ENCODE measurements at places on chromosomes 4 and X.

DNA sequence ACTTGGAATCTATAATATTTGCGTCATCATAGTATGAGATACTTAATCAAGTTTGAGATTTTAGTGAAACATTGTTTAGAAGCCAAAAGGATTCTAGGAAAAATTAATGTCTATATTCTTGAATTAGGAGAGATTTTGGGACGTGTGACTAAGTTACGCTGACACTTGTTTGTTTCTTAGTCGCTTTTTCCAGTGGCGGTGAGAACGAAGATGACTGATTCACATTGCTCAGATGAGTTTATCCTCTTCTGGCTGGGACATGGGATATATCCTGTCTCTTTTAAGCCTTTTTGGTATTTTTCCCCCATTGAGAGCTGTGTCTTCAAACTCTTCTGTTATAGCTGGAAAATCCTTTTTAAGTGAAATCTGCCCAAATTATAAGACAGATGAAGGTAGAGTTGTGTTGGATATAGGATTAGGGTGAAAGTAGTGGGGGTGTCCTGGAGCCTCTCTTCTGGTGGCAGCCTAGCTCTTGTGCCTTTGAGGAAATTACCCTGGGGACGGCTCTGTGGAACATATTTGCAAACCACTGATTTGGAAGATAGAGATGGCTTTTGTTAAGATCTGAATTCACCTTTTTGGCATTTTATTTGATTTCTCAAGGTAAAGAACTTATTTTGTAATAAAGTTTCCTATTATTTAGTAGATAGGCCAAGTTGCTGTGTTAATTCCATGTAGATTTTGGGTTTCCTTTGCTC, 49.7 kb downstream of the HTT start:
- DNase-seq, result no peak

DNA sequence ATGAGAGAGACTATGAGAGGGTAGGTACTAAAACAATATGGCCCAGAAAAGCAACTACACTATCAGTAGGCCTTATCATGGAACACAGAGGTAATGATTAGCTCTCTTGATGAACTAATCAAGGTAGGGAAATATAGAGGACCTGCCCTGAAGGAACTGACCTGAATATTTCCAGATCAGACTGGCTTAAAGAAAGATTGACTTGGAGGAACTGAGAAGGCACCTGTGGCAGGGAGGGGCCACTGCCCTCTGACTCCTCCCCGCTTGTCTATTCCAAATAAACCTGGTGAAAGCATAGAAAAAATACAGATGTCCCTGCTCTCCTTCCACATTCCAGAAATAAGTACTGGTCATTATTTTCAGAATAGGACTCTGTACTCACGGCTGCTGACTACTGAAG, 5.5 kb downstream of the RPS6KA6 start:
- no peak for DNase-seq

GRCh38 chrX:106484233-106484632, 127.5 kb upstream of the RADX start:
- DNase-seq, result peak; percentile 76

DNA sequence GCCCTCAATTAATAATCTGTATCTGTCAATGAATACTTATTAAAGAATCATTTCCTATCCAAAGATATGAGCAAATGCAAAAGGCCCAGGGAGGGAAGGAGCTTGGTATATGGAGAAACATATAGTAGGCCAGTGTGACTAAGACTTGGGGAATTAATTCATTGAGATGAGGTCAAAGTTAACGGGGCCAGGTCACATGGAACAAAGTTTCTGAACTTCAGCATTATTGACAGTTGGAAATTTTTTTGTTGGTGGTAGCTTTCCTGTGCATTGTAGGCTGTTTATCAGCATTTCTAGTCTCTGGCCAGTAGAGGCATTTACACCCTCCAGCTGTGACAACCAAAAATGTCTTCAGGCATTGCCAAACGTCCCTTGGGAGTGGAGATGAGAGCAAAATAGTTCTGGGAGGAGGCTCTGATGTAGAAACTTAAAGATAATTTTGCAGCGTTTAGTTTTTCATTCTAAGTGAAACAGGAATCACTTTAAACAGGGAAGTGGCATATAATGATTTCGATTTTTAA, 202.0 kb downstream of the SLC4A4 start:
- no peak for DNase-seq

GRCh38 chrX:97215186-97215585, 331.5 kb downstream of the RPA4 start:
- DNase-seq, result no peak

GRCh38 chrX:118353081-118353850, 7.4 kb downstream of the WDR44 start:
- DNase-seq, result no peak

DNA sequence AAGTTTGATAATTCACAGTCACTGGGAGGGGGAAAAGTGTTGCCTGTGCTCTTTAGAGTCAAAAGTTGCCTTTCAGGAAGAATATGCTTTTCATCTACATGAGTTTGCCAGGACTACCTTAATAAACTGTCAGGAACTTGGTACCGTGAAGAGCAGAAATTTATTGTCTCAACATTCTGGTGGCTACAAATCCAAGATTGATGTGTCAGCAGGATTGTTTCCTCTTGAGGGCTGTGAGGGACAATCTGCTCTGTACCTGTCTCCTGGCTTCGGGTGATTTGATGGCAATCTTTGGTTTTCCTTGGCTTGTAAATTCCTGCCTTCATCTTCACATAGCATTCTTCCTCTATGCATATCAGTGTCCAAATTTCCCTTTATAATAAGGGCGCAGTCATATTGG, 277.2 kb downstream of the PDGFC start:
- no peak for DNase-seq

- no peak for DNase-seq
Measured at GRCh38 chr4:168832763-168833575, 177.1 kb downstream of the CBR4 start.

DNA sequence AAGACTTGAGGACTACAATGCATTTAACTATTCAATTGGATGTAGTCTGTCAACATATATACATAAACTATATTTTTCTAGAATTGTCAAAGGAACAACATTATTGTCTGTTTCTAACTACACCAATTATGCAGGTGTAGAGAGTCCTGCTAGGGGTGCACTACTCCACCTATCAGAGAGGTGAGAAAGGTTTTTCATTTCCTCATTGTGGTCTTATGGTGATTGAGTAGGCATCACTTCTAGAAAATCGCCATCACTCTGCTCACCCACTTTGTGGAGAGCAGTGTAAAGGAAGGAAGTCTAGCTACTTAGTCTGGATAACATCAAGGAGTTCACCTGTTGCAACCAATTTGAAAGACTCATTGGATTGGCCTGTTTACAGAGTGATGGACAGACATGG, 4.4 kb upstream of the ADH1C start:
- DNase-seq, result no peak

DNA sequence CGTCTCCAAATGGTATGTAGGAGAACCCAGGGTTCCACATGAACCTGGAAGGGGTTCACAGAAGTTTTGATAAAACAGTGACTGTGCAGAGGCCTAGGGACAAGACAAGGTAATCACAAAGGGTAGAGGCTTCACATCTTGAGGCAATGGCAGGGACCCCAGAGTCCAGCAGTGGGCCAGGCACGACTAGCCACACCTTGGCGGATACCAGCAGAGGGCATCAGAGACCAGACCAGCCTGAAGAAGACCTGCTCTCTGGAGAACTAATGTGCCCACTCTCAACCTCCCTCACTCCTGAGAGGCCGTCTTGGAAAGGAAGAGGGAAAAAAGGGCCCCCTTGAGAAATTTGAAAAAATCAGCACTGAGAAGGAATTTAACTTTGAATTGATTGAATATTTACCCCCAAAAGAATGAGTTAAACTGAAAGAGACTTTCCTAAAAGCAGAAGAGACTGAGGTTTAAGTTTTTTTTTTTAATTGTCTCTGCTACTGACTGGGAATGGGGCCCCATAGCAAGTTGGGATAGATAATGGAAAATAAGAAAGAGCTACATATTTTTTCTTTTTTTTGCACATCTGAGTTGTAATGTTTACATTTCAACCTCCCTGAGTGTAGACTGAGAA, 243.8 kb upstream of the JADE1 start:
- peak; percentile 72 for DNase-seq

DNA sequence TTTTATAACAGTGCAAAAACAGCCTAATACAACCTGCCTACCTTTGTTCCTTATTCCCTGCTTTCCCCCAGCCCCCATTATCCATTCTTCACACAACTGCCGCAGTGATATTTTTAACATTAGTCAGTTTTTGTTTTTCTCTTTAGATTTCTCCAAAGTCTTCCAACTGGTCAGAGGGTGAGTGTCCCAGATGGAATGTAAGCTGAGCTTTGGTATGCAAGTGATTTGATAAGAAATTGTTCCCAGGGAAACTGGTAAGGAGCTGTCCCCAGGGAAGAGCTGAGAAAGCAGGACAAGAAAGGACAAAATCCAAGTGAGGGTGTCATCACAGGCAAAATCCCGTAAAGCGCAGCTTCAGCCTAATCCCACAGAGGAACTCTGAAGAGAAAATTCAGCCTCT, 475.5 kb upstream of the ADGRL3 start:
- no peak for DNase-seq
